ENCODE measurements at places on chromosomes 7 and 10.

GRCh38 chr10:126158133-126158892 lies 230.0 kb downstream of the ADAM12 start:
- no peak for DNase-seq

DNA sequence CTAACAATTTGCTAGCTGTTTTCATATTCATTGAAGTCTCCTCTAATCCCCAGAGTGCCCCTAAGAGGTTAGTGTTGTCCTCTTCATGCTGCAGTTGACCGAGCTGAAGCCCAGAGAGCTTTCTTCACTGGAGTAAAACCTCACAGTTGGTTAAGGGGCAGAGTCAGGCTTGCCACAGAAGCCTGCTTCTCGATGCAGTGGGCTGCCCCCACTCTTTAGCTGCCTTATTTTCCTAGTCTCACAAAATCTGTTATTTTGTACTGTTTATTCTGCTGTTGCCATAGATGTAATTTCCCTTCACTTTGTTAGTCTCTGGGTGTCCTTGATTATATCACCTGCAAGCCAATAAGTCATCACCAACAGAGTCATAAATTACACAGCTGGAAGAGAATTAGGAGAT lies 56.3 kb upstream of the ZPBP start:
- DNase-seq: no peak

DNA sequence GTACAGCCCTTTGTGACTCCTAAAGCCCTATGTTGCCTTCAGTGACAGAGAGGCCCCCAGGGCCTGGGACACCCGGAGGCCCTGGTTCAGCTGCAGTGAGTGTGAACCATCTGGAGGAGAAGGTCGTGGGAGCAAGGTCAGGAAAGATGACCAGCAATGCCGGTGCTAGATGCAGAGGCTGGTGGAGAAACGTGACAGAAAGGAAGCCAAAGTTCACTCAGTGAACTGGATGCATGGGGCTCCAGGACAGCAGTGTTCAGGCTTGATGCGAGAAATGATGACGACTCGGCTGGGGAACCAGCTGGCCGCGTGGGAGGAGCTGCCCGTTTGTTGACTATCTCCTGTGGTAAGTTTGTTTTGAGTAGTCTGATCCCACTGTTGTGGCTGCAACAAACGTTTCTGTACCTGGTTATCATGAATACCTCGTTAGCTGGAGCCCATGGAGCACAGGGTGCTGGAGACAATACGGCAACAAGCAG lies 54.1 kb upstream of the MKRN1 start:
- DNase-seq: no peak

DNA sequence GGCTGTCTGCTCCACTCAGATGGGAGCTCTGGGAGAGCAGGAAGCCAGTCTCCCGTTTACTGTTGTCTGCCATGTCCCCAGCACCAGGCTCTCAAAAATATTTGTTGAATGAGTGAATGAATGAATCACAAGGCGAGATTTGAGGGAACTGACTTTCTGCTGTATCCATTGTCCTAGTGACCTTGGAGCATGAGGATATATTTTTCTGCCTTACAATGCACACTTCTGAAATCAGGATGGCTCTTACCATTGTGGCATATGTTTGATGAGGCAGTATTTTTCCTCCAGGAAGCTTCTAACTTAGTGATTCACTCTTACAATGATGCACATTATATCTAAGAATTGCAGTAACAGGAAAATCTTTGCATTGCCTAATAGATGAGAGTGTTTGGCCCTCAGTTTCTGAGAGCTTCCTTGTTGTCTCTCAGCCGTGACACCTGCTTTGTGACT lies 136.4 kb downstream of the RPS24 start:
- DNase-seq: no peak

DNA sequence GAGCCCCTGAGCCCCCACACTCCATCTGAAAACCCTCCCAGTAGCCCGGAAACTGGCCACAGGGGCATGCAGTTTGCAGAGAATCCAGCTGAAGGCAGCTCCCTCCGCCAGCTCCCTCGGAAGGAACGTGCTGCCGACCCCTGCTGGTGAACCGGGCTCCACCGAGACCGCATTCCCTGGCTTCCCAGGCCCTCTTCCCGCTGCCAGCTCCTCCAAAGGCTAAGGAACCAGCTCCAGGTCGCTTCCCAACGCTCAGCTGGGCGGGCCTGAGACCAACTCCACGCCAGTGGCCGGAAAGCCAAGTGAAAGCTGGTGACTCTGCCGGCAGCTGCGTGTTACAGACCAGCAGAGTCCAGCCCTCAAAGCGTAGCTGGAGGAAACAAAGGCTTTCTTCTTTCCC lies 35.8 kb downstream of the GPER1 start:
- DNase-seq: no peak

DNA sequence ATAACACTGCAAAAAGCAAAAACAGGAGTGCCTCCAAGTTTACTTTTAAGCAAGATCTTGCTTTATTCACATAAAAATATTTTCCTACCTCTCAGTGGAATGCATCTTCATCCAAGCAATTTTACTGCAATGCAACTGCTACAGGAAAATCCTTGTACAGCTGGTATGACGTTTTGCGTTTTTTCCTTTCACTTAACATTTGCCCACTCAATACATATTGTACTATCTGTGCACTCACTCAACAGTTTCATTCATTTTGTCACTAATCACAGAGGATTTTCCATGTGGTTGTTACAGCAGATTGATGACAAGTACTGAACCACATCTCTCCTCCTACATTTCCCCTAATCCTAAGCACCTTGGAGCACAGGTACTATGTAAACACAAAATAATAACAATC lies 222.0 kb upstream of the IMMP2L start:
- DNase-seq: no peak

GRCh38 chr7:7099584-7100014 lies 82.7 kb upstream of the C1GALT1 start:
- DNase-seq: peak; percentile 100

GRCh38 chr7:43925984-43926797 lies at the start of gene UBE2D4:
TSS of gene UBE2D4 (plus strand) at chr7:43926436. CDS start at chr7:43926533, 97 bp downstream.
- DNase-seq: peak; percentile 73

DNA sequence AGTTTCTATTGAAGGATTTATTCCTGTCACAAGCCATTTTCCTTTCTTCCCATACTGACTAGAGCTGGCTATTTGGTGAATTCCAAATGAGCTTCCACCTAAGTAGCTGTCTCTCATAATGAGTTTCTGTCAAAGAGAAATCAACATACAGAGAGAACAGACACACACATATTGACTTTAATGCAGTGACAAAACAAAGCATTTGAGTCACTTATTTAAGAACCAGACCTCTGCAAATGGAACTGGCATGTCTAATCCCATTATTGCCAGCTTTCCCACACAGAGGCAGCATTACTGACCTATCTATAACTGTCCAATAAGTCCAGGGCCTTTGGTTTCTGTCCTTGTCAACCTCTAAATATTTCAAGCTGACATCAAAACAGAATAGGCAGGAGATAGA lies 179.3 kb upstream of the CSTF2T start:
- no peak for DNase-seq

DNA sequence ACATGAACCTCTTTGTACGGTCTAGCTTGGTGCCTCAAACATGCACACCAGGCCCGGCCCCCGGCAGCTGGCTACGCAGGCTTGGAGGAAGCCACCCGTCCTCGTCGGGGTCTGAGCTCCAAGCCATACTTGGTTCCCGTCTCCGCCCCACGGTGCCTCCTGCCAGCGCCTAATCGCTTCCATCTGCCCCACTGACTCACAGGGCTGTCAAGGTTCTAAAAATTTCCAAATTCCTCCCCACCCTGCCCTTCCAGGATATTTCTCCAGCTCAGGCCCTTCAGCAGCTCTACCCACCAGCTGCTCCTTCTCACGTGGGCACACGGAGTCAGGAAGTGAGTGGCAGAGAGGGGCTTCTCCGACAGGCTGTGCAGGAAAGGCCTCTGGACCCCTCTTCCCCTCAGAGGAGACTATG lies 38.8 kb downstream of the TMEM270 start:
- DNase-seq: peak; percentile 92

GRCh38 chr10:104577163-104577562 lies 63.9 kb upstream of the SORCS3 start:
- DNase-seq: no peak

- DNase-seq: no peak
These were observed 45.8 kb upstream of the TNS3 start for GRCh38 chr7:47627580-47628283.

DNA sequence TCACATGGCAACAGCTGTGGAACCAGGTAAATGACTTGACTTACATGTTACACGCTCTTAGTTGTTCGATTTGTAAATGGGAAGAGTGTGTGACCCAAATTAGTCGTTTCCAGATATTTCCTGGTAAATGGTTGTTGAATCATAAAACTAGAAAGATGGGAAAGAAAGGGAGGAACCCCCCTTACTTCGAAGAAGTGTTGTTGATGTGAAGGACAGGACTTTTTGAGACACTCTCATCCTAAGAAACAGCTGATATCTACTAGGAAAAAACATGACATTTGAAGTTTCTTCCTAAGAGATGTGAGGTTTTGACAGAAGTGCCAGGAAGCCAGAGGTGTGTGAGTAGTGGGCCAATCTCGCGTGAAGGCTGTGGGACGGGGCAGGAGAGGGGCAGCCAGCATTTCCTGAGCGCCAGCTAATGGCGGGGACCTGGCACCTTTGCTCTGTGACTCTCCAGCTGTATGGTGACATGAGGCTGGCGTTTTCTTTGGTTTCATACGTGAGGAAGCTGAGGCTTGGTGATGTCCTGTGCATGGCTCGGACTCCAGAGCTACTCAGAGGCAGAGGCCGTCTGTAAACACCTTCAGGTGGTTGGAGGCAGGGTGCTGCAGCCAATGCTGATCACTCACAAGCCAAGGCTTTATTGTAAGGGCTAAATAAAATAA lies 53.7 kb downstream of the IKZF1 start:
- no peak for DNase-seq

GRCh38 chr10:101818872-101819633 lies 809 bp upstream of the OGA start:
- DNase-seq: no peak

- DNase-seq: no peak
These were observed 45.3 kb upstream of the ZMIZ1 start for GRCh38 chr10:79023240-79024162.

GRCh38 chr7:68663392-68663791 lies 934.9 kb upstream of the AUTS2 start:
- DNase-seq: no peak

- no peak for DNase-seq
These were observed 120.9 kb downstream of the TWIST1 start for GRCh38 chr7:18996583-18996982.

- DNase-seq: no peak
These were observed 340.2 kb downstream of the THSD7A start for GRCh38 chr7:11491811-11492210.

GRCh38 chr7:45174966-45175765 lies 17.6 kb downstream of the RAMP3 start:
- DNase-seq: no peak

DNA sequence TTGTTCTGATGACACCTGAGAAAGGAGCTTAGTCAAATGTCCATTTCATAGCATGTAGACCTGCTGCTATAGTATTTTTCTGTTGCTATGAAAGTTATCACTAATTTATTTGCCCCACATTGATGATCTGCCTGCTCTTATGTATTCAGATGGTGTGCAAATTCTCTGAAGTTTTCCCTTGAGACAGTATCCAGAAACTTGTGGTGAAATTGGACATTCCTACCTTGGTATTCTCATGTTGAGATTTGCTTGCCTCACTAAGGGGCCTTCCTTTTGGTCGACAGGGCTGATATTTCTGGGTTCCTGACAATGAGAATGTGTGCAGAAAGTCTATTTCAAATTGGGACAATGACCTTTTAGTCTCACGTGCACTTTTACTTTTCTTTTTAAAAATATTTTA lies 253.2 kb upstream of the FZD8 start:
- DNase-seq: no peak

DNA sequence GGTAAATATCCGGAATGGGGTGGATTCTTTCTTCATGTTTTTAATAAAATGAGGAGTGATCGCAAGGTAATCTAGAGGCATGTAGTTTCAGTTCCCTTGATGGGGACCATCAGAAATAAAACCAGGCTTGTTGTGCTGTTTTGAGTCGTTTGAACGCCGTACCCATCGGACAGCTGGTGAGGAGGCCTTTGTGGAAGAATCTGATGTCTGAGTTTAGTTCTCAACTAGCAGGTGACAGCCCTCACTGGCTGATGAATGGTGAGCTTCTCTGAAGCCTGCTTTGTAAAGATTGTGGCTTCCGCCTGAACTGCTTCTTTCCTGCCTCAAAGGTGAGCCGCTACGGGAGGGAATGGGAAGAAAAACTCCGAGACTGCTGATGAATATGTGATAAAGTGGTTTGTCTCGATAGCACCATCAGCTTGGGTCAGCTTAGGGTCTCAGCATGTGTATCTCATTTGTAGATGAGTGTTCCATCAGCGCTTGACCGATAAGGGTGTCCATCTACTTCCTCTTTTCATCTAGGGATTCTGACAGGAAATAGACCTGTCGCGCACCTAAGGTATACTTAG lies 977 bp downstream of the TMEM248 start:
- peak; percentile 34 for DNase-seq

DNA sequence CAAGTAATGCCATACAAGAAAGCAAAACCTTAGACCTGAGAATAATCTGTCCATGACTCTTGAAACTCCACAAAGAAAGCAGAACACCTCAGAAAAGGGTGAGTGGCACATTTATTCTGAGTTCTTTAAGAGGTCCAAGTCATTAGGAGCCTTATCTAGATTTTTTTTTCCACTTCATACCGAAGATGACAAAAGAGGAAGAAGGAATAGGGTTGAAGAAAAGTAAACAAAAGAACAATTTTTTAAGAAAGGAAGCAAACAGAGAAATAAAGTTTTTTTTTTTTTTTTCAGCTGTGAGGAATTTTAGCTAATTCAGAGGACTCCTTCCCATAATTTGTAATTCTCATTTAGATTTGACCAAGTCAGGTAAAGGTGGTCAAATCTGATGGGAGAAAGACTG lies 13.1 kb upstream of the MTPN start:
- DNase-seq: no peak

DNA sequence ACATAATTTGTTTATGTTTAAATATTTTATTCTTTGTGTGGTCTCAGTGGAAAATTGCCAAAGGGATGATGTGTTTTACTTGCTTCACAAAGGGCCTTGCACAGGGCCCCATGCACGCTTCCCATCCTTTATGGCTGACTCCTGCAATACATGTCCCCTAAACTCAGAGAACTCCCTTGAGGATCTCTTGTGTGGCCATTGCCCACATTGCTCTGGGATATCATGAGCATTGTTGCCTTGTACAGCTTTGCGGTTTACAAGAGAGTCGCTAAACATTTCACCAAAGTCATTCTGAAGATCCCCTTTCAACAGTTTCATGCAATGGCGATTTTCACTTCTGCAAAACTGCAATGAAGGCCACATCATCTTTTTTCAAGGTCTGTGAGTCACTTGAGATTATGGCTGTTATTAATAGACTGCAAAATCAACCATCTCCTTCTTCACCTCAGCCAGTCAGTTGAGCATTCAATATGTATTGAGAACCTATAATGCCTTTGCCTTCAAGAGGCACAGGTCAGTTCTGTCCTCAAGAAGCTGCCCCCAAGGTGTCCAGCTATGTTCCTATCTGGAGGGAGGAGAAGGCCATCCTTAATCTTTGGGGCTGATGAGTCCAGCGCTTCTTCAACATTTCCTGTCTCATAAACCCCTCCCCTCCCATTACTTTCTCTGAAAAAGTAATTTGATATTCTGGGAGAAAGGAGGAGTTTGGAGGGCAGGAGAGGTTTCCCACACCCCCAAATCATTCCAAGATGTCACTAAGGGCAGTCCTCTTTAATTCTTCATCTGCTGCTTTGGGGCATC lies 108.1 kb downstream of the CCDC71L start:
- no peak for DNase-seq

GRCh38 chr7:104106108-104106905 lies 101.5 kb downstream of the ORC5 start:
- no peak for DNase-seq

Measured in A172 (cell line).